ENCODE measurements at places on chromosomes 2 and 18.

DNA sequence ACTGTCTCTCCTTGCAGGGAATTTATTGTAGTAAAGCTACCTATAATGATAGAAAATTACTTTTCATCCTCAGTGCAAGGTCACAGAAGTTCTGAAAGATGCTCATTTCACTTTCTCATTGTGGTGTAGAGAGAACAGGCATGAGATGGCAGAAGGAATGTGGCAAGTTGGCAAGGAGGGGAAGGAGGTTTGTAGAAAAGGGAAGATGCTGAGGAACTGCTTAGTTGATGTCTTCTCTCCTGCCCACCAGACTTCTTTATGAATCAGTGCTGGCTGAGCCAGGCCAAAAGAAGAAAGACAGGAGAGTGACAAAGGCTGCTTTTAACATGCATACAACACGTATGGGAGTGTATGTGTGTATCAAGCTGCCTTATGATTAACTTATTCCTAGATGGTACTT is 164.4 kb downstream of the PRPF40A start:
- DNase-seq = no peak

- DNase-seq = no peak
Observed at GRCh38 chr2:64225491-64225890, 81.3 kb upstream of the PELI1 start.

DNA sequence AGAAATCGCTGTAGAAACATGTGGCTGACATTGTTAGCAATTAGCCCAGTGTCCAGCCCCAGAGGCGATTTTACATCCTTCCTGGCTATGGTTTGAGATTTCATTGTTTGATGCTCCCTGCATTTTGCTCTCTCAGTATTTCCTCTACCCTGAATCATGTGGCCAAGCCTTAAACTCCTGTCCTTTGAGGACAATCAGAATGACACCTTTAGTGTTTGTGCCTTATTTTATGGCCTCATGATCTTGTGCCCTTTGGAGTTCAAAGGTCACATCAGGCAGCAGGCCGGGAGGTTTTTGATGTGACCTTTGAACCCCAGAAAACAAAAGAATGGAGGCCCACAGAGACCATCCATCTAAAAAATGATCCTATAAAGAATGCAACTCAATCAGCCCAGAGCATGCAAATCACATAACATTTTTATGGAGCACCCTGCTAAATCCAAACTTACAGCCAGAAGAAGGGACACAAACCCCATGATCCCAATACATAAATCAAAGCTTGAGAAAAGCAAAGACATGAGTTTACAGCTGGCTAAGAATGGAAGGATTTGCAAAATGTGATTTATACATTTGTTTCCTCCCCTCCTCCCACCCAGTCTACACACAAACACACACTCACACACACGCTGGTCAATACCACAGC is 52.5 kb downstream of the FECH start:
- DNase-seq = no peak

DNA sequence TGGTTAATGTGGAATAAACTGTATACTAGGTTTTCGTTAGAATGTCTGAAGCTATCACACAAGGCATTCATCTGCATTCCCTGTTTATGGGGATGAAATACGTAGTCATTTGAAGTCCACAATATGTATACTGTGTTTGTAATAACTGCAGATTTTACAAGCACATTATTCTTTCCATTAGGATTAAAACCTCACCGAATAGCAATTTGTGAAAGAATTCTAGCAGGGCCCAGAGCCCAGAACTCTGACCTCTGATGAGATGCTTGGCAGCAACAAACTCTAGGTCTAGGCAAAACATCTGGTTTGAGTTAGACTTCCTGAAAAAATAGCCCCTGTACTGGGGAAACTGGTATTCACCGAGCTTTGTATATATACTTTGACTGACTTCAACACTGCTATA is 158.2 kb downstream of the SRBD1 start:
- DNase-seq = no peak

DNA sequence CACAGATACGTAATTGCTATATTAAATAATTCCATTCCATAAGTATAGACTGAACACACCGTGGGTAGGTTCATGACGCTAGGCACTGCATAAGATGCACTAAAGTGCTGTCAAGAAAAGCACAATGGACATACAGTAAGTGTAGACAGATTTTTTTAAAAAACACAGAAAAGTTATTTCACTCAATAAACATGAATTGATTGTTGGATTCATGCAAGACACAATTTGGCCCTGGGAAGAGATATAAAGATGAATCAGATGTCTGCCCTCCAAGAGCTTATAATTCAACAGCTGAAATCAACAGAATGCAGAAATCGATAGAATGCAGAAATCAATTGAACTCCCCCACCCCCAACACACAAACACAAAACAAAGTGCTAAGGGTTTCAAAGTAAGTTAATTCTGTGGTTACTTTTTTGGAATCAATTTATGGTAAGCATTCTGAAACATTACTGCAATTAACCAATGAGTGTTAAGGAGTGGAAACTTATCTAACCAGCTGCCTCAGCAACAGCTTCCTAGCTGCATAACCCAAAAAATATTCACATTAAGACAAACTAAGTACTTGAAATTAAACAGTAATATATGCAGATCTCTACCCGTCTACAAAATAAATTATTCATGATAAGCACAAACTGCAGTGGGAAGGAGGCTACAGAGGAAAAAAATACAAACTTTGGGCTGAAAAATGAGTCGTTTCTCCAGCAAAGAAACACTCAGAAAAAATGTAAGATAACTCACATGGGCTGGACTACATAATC is 1.6 kb downstream of the NBAS start:
- DNase-seq = no peak

GRCh38 chr18:78496079-78496478 is 483.5 kb upstream of the SALL3 start:
- no peak for DNase-seq

DNA sequence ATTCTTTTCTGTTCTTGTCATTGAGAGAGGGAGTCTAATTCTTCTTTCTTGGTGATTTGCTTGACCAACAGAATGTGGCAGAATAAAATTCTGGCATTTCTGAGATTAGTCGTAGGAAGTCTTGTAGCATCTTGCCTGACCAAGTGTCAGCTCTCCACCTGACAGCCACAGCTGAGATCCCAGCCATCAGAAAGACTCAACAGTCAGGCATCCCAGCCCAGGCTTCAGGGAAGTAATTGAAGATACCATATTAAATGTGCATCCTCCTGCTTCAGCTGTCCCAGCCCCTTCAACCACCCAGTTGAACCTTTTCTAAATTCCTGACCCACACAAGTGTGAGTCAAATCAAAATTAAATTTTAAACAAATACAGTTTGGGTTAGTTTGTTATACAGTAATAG is 208.3 kb downstream of the PIK3C3 start:
- DNase-seq = no peak

GRCh38 chr18:59927246-59927825 is 27.5 kb downstream of the PMAIP1 start:
- no peak for DNase-seq

DNA sequence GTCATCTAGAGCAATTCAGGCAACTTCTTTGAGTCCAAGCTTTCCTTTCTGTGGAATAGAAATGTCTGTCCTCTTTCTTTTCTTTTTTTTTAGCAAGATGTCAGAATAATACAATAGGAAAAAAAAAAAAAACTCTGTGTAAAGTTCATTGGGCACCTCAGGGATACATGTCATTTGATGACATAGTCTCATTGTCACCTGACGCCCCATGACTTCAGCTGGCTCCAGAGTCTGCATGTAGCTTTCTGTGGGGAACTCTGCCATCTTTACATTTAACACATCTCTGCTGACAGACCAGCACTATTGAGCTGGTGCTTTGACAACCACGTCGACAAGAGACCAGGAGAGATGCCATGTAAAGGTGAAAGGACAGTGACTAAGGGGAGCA is 172.5 kb upstream of the KLF7 start:
- no peak for DNase-seq

DNA sequence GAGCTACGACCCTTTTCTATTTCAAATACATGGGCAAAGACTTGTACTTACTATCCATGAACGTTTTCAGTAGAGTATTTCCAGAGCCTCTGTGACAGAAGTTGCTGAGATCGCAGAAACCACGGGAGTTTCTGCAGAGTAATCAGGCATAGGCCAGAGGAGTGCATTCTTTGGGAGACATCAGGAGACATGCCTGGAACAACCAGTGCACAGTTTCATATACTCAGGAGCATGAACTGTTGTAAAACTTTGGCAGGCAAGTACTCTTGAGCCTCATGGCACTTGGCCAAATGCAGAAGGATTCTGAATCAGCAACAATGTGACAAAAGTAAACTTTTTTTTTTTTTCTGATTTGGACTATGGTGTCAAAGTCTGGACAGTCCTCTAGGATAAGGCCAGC is 307.1 kb downstream of the GRB14 start:
- DNase-seq = no peak

Measured in nucleus accumbens (tissue), 56 donors.